ENCODE measurements at places on chromosomes 5 and 9.
A peak's percentile ranks its signal among the peaks of the same experiment; 100 is the strongest.

DNA sequence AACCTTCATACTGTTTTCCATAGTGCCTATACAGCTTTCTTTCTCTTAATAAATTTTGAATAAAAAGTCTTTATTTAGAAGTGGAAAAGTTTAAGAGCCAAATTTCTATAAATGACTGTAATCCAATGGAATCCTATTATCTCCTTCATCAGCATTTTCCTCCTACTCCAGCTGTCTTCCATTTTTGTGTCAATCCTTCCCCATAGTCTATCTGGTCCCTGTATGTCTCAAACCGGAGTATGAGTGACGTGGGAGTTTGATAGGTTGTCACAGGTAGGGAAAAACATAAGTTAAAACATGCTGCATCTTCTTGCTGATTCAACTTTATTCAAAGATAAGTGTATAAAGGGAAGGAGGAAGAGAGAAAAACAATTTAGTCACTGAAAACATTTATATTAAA lies 70.4 kb downstream of the ADAMTS6 start:
- DNase-seq = no peak

DNA sequence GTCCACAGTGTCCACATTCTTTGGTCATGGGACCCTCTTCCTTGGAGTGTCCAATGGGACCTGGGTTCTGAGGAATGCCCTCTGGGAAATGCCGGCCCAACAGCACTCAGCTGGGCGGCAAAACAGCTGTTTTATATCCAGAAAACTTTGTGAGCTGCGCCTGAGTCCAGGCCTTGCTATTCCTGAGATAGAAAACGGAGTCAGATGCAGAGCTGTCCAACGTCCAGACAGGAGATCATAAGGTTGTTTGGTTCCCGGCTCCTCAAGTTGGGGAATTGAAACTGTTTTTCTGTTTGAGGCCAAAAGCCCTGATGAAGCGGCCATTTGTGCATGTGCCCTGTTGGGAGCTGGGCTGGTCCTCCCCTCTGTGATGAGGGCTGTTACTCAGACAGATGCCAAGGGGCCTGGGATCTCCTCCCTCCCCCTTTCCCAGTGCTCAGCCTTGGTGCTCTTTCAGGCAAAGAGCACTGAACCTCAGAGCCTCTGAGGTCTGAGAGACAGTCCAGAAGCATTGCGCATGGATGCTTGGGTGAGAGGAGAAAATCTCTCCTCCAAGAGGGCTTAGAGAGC lies 66.6 kb upstream of the GARNL3 start:
- no peak for DNase-seq

DNA sequence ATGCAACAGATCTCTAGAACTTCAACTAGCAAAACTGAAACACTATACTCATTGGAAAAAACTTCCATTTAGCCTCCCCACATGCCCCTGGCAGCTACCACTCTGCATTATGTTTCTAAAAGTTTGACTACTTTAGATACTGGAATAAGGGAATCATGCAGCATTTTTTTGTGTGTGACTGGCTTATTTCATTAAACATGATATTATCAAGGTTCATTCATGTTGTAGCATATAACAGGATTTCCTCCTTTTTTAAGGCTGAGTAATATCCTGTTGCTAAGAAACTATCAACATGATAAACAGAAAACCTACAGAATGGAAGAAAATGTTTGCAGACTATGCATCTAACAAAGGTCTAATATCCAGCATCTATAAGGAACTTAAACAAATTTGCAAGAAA lies 597.9 kb downstream of the DMRTA1 start:
- DNase-seq = no peak

GRCh38 chr5:149912226-149912871 lies 32.2 kb downstream of the PDE6A start:
- no peak for DNase-seq

DNA sequence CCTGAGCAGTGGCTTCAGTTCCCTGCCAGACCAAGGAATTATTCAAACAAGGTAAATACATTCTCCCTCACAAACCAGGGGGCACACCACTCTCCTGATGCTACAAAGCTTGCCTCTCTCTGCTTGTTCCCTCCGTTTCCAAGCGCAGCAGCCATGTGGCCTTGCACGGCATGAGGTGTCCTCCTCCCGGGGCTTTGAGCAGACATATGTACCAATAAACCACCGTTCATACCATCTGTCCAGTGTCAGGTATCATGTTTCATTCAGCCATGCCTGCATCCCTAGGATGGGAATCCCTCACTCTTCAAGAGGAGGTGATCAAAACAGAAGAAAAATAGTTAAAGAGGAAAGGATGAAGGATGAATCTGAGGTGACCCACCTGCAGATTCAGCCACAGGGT lies 282.7 kb downstream of the ENC1 start:
- peak; percentile 32 for DNase-seq

- no peak for DNase-seq
Observed at GRCh38 chr5:107968406-107968843, 297.7 kb upstream of the EFNA5 start.
